Endothelial cell of umbilical vein (primary cell): ENCODE measurements at places on chromosomes 2 and 18. TPM values are rescaled to one million over a fixed set of nuclear protein-coding genes. Genes with fewer than 3 reads are reported as not detected.

DNA sequence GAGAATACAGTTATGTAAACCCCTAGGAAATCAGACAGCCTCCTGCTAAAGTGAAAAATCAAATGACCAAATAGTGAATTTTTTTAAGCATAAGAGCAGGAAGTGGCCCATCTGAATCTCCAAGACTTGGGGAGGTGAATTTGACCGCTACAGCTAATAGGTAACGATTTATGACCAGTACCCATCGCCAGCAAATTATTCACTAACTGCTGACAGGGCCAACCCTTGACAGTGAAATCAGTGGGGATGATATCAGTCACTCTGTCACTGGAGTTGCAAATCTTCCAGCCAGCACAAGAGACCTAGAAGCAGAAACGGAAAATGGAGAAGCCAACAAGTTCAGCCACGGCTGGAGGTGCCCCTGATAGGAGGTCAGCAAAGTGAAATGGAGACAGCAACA is 164.3 kb upstream of the PIK3C3 start:
- DNase-seq, result no peak

DNA sequence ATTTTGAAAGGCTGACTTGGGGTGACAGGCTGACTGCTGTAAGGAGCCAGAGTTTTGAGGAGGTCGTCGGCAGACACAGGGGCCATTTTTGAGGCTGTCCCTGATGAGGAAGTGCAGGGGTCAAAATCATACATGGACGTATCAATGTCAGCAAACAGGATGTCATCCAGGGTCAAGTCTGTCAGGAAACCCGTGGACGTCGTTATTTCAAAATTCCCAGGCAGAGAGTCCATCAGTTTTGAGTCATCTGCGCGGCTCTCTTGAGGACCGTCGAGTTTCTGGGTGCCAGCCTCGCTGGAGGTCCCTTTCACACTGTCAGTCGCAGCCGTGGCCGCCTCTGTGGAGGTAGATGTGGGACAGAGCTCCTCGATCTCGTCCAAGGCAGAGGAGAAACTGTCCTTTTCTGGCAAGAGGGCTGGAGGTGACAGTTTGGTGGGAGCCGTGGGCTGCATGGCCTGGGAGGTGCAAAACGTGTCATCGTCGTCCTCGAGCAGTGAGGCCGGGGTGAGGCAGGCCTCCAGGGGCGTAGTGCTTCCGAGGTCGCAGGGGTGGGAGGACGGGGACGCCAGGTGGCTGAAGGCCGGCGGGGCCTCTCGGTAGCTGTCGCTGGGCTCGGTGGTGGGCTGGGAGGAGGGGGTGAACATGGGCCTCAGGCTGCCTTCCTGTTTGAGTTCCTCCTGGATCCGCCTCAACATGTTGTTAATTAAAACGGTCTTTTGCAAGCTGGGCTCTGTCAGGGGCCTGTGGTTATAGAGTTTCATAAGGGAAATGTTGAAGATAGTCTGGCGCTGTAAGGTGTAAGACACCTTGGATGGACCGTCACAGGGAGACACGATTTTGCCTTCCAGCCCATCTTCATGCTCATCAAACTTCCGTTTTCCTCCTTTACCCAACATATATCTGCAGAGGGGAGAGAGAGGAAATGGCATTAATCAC is 17.5 kb downstream of the SERTAD2 start:
- no peak for DNase-seq

- DNase-seq, result peak; percentile 92
Observed at GRCh38 chr18:22467760-22468553, 50.2 kb upstream of the CTAGE1 start.

RPL31 gene
- total RNA-seq, result 1,337 and 1,355 TPM in 2 replicates

CD8B2 gene
- total RNA-seq, result not detected in 2 replicates

TMEM17 gene
- total RNA-seq, result 0.91 and 1.2 TPM in 2 replicates
